ENCODE measurements at places on chromosomes 11 and 22.

GRCh38 chr11:15883455-15883920 lies 472.9 kb downstream of the SOX6 start:
- peak; percentile 59 for DNase-seq

DNA sequence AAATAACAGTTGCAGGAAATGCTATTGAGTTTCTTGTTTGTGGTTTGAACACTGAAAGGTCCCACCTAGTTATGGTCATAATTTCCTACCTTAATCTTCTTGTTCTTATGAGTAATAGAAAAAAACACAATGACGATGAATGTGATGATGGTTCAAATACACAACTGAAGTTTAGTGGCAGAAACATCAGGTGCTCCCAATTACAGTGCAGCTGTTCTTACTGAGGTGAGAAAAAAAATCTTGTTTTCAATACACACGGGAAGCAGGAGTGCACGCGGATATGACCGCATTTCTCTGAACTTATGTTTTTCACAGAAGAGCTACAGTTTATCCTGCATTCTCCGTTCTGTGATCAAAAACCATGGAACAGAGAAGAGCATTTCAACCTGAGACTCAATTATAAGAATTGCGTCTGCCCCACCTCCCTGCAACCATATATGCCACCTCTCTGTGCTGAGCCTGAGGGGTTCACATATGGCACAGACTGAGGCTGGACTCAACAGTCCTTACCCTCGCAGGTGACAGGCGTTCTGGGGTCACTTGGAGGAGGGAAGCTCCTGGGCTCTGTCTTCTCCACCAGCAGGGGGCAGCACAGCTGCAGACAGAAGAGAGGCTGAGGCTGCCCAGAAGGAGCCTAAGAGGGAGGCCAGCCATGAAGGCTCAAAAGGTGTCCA lies 99.7 kb upstream of the IGLL5 start:
- peak; percentile 56 for DNase-seq

DNA sequence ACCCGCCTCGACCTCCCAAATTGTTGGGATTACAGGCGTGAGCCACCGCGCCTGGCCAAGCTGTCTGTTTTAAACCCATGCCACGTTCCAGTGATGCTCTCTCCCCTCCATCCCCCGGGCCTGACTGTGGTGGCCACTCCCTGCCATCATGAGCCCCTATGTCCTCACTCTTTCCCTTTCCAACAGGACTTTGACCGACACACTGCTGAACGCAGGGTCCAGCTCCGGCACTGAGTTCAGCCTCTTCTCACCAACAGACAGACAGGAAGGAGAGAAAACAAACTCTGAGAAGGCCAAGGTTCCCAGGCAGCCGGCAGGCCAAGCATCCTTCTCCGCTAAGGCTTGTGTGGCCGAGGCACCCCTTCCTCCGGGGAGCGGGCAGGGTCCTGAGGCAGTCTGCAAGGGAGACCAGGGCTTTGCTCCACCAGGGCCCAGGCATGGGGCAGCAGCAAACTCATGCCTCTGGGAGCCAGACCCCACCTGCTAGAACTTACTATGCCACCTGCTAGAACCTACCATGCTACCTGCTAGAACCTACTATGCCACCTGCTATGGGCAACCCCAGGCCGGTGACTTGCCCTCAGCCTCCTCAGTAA lies 152.7 kb downstream of the CRYBB2 start:
- DNase-seq, result no peak

- DNase-seq, result no peak
Observed at GRCh38 chr11:99271527-99271926, 250.8 kb downstream of the CNTN5 start.

GRCh38 chr22:20111045-20111688 lies 4.7 kb upstream of the RANBP1 start:
- DNase-seq, result no peak

DNA sequence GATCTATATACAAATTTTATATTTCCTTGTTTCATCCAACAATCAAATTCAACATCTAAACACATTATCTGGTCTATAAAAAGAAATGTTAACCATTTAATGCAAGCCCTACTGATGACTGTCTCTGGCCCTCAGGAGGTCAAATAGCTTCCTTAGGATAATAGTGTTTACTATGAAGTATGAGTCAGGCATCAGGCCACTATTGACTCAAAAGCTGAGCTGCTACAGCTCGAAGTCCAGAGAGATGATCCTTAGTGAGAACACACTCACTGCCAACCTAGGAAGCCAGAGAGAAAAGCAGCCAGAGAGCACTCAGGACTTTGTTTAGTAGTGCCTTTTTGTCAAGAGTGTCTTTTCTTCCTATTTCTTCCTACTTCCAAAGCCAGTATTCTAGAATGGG lies 171.8 kb downstream of the SOX6 start:
- DNase-seq, result peak; percentile 11

GRCh38 chr22:38953577-38954413 lies 3.6 kb upstream of the APOBEC3A start:
- no peak for DNase-seq
